ENCODE measurements at places on chromosomes 5 and 9.
A peak's percentile ranks its signal among the peaks of the same experiment; 100 is the strongest.

DNA sequence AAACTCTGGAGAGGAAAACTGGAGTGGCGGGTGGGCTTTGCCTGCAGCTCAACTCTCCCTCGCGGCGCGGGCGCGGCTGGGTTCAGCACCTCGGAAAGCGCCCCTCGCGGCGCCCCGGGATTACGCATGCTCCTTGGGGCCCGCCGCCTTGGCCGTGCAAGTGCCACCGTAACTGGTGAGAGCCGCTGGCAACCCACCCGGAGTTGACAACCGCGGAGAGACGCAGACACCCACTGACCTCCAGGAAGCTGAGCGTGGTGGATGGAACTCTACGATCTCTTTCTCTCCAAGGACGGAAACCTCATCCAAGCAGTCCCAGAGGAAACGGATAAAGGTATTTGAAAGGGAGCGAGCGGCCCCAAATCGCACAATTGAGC lies 194 bp upstream of the RXFP3 start:
- no peak for DNase-seq

DNA sequence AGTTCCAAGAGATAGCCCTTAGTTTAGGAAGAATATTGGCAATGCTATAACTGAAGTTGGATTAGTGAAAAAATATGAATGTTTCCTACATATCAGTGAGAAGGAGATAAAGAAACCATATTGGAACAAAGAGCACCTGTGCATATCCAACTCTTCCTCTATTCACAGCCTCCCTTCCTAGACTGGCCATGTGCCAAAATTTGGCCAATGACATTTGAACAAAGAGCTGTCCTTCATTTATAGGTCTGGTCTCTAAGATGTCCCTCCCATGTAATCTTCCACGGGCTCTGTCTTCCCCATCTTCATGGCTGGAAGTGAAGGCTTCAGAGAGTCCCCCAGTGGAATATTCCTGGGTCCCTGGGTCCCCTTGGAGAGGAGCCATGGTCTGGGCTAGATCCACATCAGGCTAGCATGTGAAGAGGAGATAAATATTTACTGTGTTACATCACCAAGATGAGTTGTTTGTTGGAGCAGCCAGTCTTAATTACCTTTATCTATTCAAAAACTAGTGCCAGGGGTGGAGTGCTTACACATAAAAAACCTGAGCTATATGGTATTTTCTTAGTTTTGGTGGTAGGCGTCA lies 190.0 kb upstream of the S1PR3 start:
- no peak for DNase-seq

GRCh38 chr5:10747678-10748622 lies 13.1 kb downstream of the DAP start:
- DNase-seq = no peak

GRCh38 chr5:113478691-113479090 lies 9.6 kb downstream of the MCC start:
- DNase-seq = no peak

GRCh38 chr9:14565352-14566016 lies 127.7 kb downstream of the ZDHHC21 start:
- DNase-seq = no peak

DNA sequence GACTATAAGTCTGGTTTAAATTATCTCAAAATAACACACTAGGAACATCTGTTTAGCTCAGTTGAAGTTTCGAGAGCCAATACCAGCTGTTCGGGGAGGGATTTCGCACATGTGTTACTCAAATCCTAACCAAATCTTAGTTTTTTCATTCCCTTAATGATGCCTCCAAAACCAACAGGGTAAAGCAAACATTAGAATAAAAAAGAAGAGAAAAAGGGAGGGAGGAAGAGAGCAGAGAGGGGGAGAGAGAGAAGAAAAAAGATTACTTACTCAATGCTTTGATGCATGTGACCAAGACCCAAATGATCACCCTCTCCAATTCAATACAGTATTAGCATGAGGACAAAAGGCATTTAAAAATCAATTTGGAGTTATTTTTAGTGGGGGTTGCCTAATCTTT lies 86.0 kb upstream of the NR5A1 start:
- no peak for DNase-seq

GRCh38 chr5:88672644-88673252 lies 210.2 kb downstream of the MEF2C start:
- no peak for DNase-seq

DNA sequence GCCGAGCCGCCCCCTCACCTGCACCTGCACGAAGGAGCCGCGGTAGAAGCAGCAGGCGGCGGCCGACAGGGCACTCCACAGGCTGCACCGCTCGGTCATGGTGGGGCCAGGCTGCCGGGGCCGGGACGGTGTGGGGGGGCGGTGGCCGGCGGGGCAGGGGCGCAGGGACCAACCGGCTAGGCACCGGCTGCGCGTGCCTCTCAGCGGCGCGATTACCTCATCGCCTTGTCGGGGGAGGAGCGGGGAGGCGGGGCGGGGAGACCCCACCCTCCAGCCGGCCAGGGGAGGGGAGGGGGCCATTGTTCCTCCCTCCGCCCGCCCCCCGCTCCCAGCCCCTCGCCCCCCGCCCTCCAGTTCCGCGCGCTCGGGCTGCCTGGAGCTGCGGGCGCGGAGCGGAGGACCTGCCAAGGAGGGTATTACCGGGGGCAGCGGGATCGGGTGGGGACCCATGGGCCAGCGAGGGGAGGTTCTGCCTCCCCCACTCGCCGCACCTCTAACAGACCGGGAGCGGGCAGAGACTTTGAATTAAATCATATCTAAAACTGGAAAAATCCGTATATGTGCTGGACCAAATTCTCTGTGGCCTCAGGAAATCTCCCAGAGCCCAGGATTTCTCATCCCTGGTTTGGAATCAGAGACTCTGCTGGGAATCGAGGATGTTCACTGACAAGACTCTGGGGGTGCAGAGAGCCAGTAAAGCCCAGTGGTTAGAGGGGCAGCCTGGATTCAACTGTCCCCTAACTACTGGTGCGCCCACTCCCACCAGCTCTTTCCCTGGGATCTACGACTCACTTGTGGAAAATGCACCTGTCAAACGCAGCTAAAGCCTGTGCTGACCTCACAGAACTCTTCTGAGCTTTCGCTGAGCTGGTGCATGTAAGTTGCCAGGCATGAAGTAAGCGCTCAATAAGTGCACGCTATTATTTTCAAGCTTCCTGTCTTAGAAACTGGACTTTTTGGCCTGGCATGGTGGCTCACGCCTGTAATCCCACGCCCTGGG lies 20.3 kb upstream of the TOR2A start:
- DNase-seq = no peak

GRCh38 chr5:63101870-63102269 lies 523.3 kb downstream of the LRRC70 start:
- no peak for DNase-seq

DNA sequence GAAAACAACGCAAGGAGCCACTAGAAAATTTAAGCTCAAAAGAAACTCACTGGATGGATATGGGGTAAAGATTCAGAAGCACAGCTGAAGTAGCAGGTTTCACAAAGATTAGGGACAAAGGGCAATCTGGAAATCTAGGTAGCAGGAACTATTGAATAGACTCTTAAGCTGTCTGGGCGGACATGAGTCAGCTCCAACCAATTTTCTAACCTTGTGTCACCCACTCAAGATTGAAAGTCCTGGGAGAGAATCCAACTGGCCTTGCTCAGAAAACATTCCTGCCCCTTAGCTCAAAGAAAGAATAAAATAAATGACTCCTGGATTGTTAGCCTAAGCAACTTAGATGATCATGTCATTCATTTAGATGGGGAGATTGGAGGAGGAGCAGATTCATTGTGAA lies 69.2 kb downstream of the STK32A start:
- no peak for DNase-seq

GRCh38 chr9:124239249-124240073 lies 18.3 kb upstream of the NEK6 start:
- DNase-seq = no peak

- no peak for DNase-seq
These were observed 287.1 kb upstream of the CDH9 start for GRCh38 chr5:27325513-27325912.

DNA sequence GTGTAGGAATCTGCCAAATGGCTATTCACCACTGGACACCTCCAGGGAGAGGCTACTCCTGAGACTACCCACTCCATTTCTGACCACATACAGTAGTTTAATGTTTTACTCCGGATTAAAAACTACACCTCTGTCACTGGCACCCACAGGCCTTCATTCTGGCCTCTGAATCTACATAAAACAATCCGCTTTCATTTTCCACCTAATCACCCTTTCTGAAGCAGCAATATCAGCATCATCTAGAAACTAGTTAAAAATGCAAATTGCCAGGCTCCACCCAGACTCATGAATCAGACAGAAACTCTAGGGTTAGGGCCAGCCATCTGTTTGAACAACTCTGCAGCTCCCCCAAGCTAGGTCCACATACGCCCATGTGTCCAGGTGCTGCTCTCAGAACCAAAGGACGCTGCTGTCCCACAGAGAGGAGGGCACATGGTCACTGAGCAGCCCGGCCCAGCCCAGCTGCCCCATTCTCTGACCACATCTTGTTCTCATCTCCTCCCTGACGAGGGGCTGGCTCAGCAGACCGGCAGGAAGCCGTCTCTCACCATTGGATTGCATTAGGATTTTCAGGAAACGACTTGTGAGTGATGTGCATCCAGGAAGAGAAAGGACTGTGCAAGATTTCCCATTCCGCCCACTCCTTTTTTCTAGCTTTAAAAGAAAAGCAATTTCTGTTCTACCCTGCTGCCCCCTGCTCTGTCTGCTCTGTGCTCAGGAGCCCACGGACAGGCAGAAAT lies 34.7 kb downstream of the ADAM19 start:
- DNase-seq = no peak

GRCh38 chr5:138351056-138351455 lies 1.4 kb upstream of the KDM3B start:
- DNase-seq = no peak

GRCh38 chr5:137152616-137153015 lies 346.5 kb downstream of the SPOCK1 start:
- DNase-seq = no peak

GRCh38 chr5:153425914-153426313 lies 64.6 kb upstream of the GRIA1 start:
- DNase-seq = no peak

- DNase-seq = no peak
These were observed 476.6 kb upstream of the SGCD start for GRCh38 chr5:155850370-155850769.

DNA sequence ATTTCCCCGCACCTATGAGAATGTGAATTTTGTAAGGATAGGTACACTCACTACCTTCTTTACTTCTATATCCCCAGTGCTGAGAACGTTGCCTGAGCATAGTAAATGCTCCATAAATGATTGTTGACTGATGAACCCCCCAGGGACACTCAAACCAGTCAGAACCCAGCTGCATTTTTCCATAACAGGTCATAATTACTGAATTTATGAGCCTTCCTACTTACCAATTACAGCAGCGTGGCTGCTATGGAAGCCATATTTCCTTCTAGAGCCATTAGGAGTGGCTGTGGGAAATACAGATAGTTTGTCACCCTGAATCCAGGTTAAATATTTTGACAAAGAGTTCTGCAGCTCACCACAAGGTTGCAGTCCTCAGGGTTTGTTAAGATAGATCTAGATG lies 135.0 kb downstream of the TAF11L14 start:
- DNase-seq = no peak

DNA sequence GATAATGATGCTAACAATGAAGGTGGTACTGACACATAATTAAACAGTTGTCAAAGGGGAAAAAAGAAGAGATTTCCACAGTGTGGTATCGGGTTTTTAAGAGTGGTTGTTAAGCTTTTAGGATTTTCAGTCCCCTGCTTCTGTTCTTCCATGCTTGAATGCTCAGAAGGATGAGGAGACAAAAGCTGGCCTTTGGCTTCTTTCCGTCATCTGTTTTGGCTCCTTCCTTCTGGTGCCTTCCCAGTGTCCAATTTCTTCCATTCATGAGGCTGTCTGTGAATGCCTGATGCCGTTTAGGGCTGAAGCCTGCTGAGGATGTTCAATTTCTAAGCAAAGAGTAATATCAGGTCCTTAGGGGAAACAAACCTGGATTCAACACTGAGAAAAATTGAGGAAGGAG lies 179.6 kb upstream of the GLRA1 start:
- no peak for DNase-seq

DNA sequence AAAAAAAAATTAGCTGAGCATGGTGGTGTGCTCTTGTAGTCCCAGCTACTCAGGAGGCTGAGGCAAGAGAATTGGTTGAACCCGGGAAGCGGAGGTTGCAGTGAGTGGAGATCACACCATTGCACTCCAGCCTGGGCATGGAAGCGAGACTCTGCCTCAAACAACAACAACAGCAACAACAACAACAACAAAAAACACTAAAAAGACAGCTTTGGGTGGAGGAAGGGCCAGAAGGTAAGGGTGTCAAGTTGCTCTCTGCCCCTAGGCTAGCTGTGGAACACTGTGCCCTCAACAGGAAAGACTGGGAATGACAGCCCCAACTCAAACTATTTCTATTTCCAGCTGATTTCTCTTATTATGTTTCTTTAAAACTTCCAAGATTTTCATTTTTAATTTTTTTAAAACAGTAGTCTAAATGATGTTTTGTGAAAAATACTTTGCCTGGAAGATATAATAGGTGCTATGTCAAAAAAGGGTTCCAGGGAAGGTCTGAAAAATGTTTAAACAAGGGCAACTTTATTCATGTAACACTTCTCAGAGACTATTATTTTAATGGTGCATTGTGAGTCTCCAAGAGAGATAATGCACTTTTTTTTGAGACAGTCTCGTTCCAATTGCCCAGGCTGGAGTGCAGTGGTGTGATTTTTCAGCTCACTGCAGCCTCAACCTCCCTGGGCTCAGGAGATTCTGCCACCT lies 29.9 kb downstream of the CLINT1 start:
- DNase-seq = no peak

GRCh38 chr5:143026380-143026779 lies 256.2 kb downstream of the ARHGAP26 start:
- DNase-seq = no peak

- DNase-seq = peak; percentile 29
These were observed 238.8 kb downstream of the ARHGAP26 start for GRCh38 chr5:143008809-143009521.

GRCh38 chr5:66880401-66880800 lies 284.2 kb downstream of the MAST4 start:
- no peak for DNase-seq

- no peak for DNase-seq
These were observed 363.2 kb downstream of the OSTF1 start for GRCh38 chr9:75451505-75451904.

- DNase-seq = no peak
These were observed 22.0 kb downstream of the MYO10 start for GRCh38 chr5:16914108-16914435.

DNA sequence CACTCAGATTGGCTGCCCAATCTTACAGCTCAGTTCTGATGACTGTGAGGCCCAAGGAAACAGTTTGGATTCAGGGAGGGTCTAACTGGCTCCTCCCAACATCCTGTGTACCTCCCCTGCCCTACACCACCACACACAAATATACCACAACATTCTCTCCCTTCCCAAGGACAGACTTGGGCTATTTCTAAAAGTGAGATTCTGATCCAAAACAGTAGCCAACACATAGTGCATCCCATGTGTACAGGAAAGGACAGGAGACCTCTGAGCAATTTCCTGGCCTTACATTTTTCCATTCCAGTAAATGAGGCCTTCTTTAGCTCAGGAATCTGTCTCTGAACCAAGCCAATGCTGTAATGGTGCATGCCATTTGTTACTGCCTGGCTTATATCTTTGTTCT lies 20.8 kb downstream of the ZNF366 start:
- DNase-seq = no peak

- DNase-seq = no peak
These were observed 157.8 kb downstream of the RGS3 start for GRCh38 chr9:113621309-113621791.

- peak; percentile 10 for DNase-seq
These were observed 67.5 kb downstream of the MAMDC2 start for GRCh38 chr9:70111042-70111602.

Data from stimulated activated CD8-positive, alpha-beta memory T cell treated with anti-CD3 and anti-CD28 coated beads, Interleukin-4, amount 100 ng/mL, for 1 hour (primary cell).